ENCODE measurements at places on chromosomes 7 and 10. TPM values are rescaled to one million over a fixed set of nuclear protein-coding genes. Genes with fewer than 3 reads are reported as not detected.

Gene NRCAM
- polyA plus RNA-seq = 11.4 TPM

Gene PLEKHS1
- polyA plus RNA-seq = 2.2 TPM

Gene SCART1
- 1.6 TPM for polyA plus RNA-seq

Gene CALCR
- polyA plus RNA-seq = 0.76 TPM

Gene MICALL2
- 13.4 TPM for polyA plus RNA-seq

Gene CPA1
- 2.5 TPM for polyA plus RNA-seq

Gene FEZF1
- polyA plus RNA-seq = 9.8 TPM

Gene MAT1A
- 8.3 TPM for polyA plus RNA-seq

Gene WBP1L
- 72.4 TPM for polyA plus RNA-seq

Gene PNLIP
- not detected for polyA plus RNA-seq

Gene VENTX
- polyA plus RNA-seq = 1.5 TPM

Gene AMZ1
- 3.2 TPM for polyA plus RNA-seq

Gene VGF
- 0.87 TPM for polyA plus RNA-seq

Gene GLI3
- polyA plus RNA-seq = 7.3 TPM

Gene COPG2
- 44.2 TPM for polyA plus RNA-seq

Gene SLC26A5
- polyA plus RNA-seq = 0.41 TPM

Gene DENND2A
- 8.5 TPM for polyA plus RNA-seq

Gene TNS3
- 28.5 TPM for polyA plus RNA-seq

Gene IQUB
- polyA plus RNA-seq = 49.2 TPM

Gene CEP55
- 28.1 TPM for polyA plus RNA-seq

Gene CPN1
- 2.4 TPM for polyA plus RNA-seq

Gene PON1
- 0.61 TPM for polyA plus RNA-seq

Gene INSYN2A
- polyA plus RNA-seq = 1.4 TPM

Gene PNLIPRP2
- polyA plus RNA-seq = 0.61 TPM

Gene IL2RA
- polyA plus RNA-seq = 1.0 TPM

Gene PTF1A
- 4.9 TPM for polyA plus RNA-seq

Gene BAIAP2L1
- polyA plus RNA-seq = 24.2 TPM

Gene HIPK2
- polyA plus RNA-seq = 6.3 TPM

Measured in testis (tissue), 5 donors.